ENCODE measurements at places on chromosomes 1 and 21.

- no peak for DNase-seq
Observed at GRCh38 chr1:79741720-79742421, 735.3 kb upstream of the ADGRL4 start.

- DNase-seq, result no peak
Observed at GRCh38 chr1:236907205-236907604, 97.0 kb downstream of the MT1HL1 start.

DNA sequence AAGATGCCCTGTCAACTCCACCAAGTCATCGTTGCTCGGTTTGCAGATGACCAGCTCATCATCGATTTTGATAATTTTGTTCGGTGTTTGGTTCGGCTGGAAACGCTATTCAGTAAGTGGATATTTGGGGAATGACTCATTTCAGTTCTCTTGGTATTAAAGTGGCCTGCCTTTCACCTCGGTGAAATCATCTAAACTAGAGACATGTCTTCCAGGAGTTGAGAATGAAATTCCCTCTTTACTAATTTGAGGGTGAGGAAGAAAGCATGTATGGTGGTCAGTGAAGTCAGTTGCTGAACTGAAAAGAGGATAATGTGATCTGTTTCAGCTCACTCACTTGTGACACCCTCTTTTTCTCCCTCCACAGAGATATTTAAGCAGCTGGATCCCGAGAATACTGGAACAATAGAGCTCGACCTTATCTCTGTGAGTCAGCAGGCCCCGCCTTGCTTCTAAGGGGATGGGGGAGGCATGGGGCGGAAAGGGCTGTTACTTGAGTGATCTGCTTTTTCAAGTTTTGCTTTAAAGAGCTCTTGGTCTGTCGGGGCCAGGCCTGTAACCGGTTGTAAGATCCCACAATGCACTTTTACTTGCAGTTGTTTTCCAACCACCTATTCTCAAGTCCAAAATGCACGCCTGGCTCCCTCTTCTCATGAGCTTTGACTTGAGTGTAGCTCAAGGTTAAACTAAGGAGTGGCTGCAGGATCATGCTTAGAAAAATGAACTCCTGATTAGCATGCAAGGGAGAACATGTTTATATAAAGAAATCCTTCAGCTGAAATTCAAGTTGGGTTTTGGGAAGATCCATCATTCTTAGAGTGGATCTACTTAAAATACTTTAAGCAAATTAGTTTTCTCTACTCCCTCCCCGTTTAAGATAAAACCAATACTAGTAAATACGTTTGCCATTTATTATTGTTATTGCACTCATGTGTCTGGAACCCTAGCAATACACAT, 59.8 kb downstream of the CAPN2 start:
- no peak for DNase-seq

DNA sequence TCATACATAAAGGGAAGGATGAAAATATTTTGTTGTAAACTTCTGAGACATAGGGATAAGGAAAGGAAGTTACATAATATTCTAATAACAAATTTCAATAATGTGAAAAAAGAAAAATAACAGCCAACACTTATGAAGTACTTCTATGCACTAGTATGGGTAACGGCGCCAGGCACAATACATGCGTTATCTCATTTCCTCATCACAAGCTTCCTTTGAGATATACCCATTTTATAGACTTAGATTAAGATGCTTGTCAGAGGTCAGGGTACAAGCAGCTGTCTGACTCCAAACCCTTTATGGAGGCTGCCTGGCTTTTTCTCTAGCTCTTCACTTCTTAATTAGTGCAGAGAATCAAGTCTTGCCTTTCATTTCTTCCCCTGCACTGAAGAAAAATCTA, 41.3 kb downstream of the TCP10L start:
- DNase-seq, result no peak

DNA sequence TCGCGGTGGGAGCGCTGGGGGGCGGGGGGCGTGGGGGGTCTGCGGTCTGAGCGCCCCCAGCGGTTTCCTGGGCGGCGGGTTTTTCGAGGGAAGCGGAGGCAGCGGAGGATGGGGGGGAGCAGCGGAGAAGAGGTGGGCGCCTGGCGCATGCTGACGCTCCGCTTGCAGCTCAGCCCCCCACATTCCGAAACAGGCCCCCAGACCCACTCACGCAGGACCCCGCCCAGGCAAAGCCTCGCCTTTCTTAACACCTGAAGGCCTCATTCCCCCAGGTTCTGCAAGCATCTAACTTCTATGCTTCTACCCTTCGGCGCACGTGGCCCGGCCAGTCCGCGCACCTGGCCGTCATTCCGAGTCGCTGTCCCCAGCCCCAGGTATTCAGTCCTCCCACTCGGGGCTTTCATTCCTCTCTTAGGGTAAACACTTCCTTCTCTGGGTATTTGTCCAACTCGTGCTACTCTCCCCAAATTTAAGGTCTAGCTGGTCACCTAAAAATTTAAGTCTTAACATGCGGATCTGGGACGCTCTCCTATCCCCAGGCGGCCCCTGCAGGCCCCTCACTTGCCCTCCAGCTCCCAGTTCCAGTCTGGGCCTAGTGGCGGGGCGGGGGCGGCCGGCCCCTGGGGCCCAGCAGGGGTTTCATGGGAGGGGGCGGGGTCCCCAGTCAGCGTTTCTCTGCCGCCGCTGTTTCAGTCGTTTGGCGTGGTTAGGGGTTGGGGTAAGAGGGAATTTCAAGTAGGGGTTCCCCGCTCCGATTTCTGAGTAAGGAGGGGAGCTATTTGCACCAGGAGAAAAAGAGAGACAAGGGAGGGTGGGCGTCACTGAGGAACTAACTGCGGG, 2.8 kb upstream of the ZBTB7B start:
- DNase-seq, result no peak
